IMR-90 (cell line): ENCODE measurements at places on chromosomes 3 and 15. TPM values are rescaled to one million over a fixed set of nuclear protein-coding genes. Genes with fewer than 3 reads are reported as not detected.

CPB1 gene
- not detected in 2 replicates for total RNA-seq

- no peak for DNase-seq
Measured at GRCh38 chr15:57307527-57308169, 68.7 kb upstream of the CGNL1 start.

- DNase-seq: no peak
Measured at GRCh38 chr3:104461431-104461830, 905.3 kb upstream of the ALCAM start.

GRCh38 chr15:70892912-70893560 lies 410 bp downstream of the LRRC49 start:
- DNase-seq: peak; percentile 79
